LHCN-M2 (cell line): ENCODE measurements at places on chromosomes 2 and 18. TPM values are rescaled to one million over a fixed set of nuclear protein-coding genes. Genes with fewer than 3 reads are reported as not detected.

- no peak for DNase-seq
Observed at GRCh38 chr2:238722181-238722580, 125.7 kb upstream of the TWIST2 start.

- no peak for DNase-seq
Observed at GRCh38 chr2:102788885-102789260, 27.0 kb downstream of the TMEM182 start.

GRCh38 chr2:98346311-98347236 is at the start of gene CNGA3:
Gene CNGA3 (plus strand): TSS chr2:98346456. CDS start chr2:98369976, 23,520 bp downstream.
- DNase-seq = no peak

GRCh38 chr2:110971811-110972210 is 148.9 kb upstream of the BCL2L11 start:
- DNase-seq = no peak

Gene NPHP1
- 3.6 and 4.8 TPM in 2 replicates for total RNA-seq

Gene HAAO
- not detected in 2 replicates for total RNA-seq

DNA sequence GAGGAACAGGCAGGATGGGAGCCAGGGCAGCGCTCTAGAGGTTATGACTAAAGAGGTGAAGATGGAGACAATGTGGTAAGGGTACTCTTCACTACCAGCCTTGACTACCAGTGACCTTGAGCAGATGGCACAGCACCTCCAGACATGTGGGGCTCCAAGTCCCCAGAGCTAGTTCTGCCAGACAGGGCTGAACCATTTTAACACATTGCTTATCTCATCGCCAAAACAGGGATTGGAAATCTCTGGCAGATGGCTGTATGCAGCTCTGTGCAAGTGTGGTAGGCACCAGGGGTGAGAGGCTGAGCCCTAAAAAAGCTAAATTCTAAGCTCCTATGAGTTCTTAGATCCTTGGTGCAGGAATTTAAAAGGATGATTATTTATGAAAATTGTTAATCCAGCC is 41.3 kb downstream of the FSHR start:
- DNase-seq = no peak
